ENCODE measurements at places on chromosomes 5 and 9. TPM values are rescaled to one million over a fixed set of nuclear protein-coding genes. Genes with fewer than 3 reads are reported as not detected.

Gene OR1L4
- not detected for total RNA-seq

- DNase-seq: no peak
Observed at GRCh38 chr9:122213589-122214413, 15.0 kb downstream of the LHX6 start.

DNA sequence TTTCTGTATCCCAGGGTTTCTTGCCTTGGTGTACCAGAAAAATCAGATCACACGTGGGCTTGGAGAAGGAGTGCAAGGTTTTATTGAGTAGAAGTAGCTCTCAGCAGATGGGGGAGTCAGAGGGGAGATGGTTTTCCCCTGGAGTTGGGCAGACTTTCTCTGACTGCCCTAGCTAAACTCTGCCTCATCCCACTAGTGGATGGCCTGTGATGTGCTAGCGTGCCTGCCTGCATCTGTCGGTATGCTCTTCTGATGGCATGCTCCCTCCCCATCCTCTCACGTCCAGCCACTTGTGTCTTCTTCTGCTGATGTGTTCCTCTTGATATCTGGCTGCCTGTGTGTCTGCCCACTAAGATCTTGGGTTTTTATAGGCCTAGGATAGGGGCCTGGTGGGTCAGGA lies 616.1 kb upstream of the RGMB start:
- DNase-seq: no peak

Gene MYO10
- 95.5 TPM for total RNA-seq

DNA sequence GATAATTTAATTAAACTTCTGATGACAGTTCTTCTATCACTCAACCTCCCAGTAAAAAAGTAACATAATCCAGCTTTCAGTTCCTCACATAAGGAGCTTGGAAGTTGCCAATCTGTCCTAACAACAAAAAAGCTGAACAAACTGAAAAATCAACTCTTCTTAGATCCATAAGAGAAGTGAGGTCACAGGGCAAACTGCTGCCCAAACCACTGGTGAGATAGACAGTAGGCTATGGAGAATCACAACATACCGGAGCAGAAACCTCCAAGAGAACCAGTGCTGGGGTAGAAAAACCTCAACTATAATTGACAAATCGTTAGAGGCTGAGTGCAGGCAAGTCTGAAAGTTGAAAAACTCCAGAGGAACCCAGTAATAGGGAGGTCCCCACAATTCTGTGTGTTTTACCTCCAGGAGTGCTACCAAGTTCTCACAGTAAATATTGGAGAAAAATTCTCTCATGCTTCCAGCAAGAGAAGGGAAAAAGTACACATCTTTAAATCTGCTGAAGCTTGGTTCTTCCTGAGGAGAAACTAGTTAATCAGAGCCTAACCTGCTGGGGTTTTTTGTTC lies 300.0 kb downstream of the PDE4D start:
- no peak for DNase-seq

- no peak for DNase-seq
Observed at GRCh38 chr5:21654-22233, 70.2 kb upstream of the PLEKHG4B start.

GRCh38 chr5:17893026-17893635 lies 258.9 kb downstream of the TAF11L14 start:
- no peak for DNase-seq

DNA sequence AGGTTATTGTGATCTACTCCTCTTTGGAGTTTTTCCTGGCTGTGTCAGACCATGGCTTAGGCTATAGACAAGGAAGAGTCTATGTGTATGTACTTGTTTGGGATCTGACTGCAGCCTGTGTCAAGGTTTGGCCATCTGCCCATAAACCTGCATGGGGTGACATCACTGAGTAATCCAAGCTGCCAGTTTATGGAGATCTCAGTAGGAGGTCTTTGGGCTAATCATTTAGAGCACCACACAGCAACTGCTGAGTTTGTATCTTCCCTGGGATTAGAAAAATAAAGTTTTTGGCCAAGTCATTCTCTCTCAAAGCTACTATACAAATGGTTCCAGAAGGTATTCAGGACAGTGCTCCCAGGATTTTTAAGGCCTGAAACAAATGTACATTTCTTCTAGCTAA lies 65.5 kb upstream of the HSPB3 start:
- DNase-seq: peak; percentile 84

Gene WNT8A
- not detected for total RNA-seq

Gene PRR16
- 7.3 TPM for total RNA-seq

Gene CCDC180
- 2.5 TPM for total RNA-seq

DNA sequence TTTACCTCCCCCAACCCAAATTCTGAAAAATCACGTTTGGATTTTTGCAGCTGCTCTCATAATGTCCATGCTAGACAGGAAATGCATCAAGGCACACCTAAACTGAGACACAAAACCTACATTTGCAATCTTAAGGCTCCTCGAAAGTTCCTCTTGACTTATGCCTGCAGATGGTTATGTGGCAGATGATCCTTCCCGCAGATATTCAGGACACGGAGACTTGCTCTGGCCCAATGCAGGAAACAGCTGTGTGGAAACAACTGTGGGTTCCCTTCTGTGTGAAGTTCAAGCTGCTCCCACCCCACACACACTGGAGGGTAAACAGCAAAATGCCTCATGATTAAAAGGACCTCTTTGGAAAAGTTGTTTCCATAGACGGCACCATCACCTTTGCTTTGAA lies 253.8 kb downstream of the EBF1 start:
- no peak for DNase-seq

GRCh38 chr5:127404190-127404589 lies 113.2 kb upstream of the PRRC1 start:
- DNase-seq: no peak

- no peak for DNase-seq
Observed at GRCh38 chr5:11037080-11037479, 276.0 kb upstream of the DAP start.

Gene PPIC
- 70.1 TPM for total RNA-seq

Gene BAAT
- not detected for total RNA-seq

Gene SLC6A19
- total RNA-seq: not detected

DNA sequence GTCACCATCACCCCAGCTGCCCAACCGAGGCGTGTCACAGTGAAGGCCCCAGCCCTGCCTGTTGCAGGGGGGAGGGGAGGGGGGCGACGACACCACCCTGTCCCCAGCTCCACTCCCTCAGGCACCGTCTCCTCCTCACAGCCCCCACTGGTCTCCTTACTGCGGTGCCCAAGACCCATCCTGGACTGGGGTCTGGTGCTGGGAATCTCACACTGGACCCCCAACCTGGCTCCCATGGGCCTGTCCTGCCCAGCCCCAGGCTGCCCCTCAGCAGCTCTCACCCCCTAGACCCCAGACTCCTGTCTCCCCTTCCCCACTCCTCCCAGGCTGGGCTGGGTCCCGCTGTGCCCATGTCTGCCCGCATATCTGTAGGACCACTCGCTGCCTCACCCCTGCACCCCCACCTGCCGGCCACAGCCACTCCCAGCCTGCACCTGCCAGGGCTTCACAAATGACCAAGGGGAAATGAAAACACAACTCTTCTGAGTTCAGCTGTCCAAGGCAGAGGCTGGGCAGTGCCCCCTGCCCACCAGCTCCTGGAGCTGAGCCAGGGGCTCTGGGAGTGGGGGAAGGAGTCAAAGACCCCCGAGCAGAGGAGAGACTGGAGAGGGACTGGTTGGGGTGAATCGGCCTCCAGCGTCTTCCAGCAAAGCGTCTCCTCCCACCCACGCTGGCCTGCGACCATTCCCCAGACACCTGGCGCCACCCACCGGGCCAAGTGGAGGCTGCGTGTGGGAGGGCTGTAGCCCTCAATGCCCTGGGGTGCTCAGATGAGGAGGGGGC lies 32.6 kb upstream of the EGFL7 start:
- DNase-seq: peak; percentile 36

- no peak for DNase-seq
Observed at GRCh38 chr9:81776390-81776789, 87.0 kb upstream of the TLE1 start.

Gene RGS14
- 4.1 TPM for total RNA-seq

Gene LHFPL2
- total RNA-seq: 51.4 TPM

- no peak for DNase-seq
Observed at GRCh38 chr5:123170816-123171215, 81.8 kb downstream of the PRDM6 start.

GRCh38 chr5:86118542-86118941 lies 499.2 kb upstream of the COX7C start:
- DNase-seq: no peak

GRCh38 chr5:1793966-1794900 lies 5.4 kb downstream of the MRPL36 start:
- peak; percentile 96 for DNase-seq

Gene PCDHGB3
- 5.8 TPM for total RNA-seq

DNA sequence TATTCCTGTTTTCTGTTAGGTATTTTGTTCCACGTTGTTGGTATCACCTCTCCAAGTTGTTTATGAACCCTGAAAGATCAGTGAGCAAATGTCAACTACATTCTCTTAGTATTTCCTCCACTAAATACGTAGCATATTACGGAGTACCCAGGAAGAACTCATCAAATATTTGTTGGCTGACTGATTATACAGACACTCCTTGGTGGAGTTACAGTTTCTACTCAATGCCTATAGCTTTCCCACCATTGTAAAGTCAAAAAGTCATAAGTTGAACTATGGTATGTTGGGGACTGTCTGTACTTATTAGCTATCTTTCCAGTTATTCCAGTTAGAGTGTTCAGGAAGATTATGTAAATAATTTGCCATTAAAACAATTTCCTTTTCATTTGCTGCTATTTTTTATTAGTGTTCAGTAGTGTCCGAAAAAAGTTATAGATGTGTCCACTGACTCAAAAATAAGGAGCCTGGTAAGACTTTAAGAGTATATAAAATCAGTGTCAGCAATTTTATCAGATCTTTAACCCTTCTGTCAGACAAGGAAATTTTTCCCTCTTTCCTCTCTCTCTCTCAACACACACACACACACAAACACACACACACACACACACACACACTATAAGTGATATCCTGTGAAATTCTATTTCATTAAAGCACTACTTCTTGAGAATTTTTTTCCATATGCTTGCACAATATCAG lies 6.8 kb upstream of the APBA1 start:
- DNase-seq: no peak

Gene KLF4
- total RNA-seq: 22.9 TPM

DNA sequence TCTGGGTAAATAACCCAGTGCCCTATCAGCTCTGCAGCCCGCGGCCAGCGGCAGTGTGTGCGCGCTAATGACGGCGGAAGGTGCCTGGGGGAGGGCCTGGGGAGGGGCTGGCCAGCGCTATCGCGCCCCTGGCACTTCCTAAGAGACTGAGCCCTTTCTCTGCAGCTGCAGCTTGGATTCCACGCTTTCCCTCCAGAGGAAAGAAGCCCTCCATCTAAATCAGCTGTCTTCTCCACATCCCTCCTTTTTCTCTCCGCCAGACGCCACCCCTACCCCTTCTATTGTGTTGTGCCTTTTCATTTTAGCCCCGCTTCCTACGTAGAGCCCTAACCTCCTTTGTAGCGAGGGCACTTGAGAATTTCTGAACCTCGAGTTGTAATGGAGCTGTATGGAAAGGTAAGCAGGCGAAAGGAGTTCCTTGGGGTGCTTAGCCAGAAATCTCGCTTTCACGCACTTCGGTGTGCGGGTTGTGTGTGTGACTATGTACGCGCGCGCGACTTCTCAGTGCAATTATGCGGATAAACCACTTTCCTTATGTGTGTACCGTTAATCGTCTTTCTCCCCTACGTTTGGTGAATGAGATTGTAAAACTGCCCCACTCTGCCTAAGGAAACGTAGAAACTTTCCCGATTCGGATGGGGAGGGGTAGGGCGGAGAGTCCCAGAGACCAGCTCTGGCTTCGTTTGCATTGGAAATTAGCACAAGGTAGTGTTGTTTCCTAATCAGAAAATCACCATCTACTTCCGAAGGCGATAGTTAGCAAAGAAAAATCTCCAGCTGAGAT lies 664 bp upstream of the RAB3C start:
- DNase-seq: peak; percentile 2
